D721Med (cell line): ENCODE measurements at places on chromosomes 13 and 19.

DNA sequence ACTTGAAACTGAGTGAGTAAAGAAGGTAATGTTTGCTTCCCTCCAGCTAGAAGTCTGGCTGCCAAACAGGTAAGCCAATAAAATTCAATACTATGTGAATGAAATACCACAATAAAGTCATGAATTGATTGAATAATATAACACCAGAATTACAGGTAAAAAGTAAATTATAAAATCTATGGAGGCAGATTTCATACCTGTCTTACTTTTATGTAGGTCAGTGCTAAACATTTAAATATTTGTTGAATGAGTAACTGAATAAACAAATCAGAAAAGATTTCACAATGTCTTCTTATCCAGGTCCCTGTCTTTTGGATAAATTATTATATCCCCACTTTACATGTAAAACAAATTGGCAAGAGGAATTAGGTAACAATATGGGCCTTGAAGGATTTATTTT is 62.7 kb downstream of the MICU2 start:
- DNase-seq: no peak

DNA sequence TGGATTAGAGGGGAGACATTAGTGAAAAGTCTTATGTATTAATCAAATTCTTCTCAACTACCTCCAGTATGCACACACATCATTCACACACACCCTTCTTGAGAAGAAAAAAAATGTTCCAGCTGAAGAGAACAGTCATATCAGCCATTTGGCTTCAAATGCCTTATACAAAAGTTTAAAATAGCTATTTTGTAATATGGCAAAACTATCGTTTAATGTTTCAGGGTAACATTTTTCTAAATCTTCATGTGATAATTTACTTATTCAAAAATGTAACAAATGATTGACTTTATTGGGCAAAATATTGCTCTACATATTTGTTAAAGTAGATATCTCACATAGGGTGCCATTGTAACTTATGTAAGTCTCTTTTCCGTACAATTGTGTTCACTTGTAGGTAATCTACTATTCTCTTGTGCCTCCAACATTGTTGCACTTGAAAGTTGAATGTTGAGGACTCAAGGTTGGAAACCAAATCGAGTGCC is 13.6 kb downstream of the ZIC2 start:
- no peak for DNase-seq

- no peak for DNase-seq
These were observed 541 bp upstream of the RSPH6A start for GRCh38 chr19:45815481-45816216.

- no peak for DNase-seq
These were observed 77.9 kb upstream of the TEX29 start for GRCh38 chr13:111242585-111242984.
